Lung microvascular endothelial cell (primary cell): ENCODE measurements at places on chromosomes 1 and 21. TPM values are rescaled to one million over a fixed set of nuclear protein-coding genes. Genes with fewer than 3 reads are reported as not detected.

GRCh38 chr1:3564921-3565831, 46.1 kb downstream of the MEGF6 start:
- peak; percentile 34 for DNase-seq

- no peak for DNase-seq
Observed at GRCh38 chr1:34398241-34398915, 221.7 kb downstream of the C1orf94 start.

DNA sequence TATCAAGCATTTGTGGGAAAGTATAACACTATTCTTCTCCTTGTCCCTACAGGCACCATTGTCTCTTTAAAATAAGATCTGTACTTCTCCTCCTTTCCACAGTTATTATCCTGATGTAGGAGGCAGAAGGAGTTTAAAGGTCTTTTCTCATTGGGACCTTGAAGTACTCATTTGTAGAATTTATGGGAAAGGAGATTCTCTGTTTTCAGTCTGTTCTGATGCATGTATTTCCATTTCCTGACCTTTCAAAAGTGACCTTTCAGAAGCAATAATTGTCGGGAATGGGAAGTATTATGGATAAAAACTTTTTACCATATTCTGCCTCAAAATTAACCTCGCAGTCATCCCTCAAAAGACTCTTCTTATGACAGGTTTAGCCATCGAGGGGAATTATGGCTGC, 224.8 kb downstream of the CTH start:
- no peak for DNase-seq

Gene CR1L
- not detected in 2 replicates for total RNA-seq

DNA sequence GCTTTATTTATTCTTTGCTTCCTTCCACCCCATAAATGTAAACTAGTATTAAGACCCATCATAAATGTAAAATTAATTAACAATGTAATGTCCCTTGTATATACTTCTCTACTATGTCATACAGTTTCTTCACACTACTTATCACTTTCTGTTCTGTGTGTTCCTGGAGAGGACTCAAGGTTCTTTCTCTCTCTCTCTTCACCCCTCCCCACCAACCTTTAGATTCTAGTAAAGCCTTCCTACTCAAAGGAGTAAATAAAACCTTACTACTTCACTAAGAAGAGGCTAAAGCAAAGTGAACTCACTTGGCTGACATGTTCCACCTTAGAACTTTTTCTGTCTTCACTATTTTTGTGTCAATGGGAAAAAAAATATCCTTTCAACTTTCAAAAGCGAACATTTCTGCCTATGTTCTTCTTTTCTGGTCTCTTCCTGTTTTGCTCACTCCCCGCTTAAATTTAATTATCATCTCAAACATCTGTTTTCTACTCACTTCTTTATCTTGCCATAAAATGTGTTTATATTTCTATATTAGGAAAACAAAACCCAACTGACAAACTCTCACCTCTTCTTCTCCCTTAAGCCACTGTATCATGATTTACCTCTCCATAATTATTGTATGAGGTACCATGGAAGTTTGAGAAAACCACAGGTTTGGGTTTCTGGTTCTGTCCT, 260.3 kb downstream of the DPYD start:
- DNase-seq = no peak

DNA sequence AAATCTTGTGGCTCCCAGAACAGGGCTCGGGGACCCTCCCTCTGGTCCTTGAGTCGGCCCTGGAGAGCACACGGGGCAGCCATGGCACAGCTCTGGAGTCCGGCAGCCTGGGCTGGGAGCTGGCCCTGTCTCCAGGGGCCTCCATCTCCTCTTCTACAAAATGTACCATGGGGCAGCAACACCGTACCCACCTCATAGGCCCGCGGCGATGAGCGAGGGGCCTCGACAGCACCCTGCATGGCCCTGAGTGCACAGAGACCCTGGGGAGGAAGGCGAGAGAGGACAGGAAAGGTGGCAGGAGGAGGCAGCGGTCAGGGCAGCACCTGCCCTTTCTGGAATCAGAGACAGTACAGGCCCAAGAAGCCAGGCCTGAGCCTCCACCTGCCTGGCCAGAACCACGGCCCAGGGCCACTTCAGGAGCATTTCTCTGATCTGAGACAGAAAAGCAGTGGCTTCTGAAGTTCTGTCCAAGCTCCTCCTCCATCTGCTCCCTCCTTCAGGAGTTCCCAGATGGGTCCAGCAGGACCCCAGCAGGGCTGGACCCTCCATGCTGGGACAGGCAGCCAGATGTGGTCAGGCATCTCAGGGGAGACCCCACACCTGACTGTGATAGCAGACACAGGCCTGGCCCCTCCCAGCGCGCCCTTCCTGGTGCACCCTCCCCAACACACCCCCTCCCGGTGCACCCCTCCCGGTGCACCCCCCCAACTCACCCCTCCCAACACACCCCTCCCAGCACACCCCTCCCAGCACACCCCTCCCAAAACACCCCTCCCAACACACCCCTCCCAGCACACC, 75.9 kb upstream of the ARHGEF16 start:
- DNase-seq = no peak

GRCh38 chr1:185840880-185841279, 106.7 kb downstream of the HMCN1 start:
- no peak for DNase-seq

- no peak for DNase-seq
Observed at GRCh38 chr1:60866917-60867531, 215.3 kb upstream of the NFIA start.

Gene LEPR
- 24.8 and 34.3 TPM in 2 replicates for total RNA-seq

GRCh38 chr1:28927648-28928313, 13.4 kb downstream of the EPB41 start:
- no peak for DNase-seq

- DNase-seq = no peak
Observed at GRCh38 chr1:109573785-109574184, 25.4 kb downstream of the GNAI3 start.

Gene ETNK2
- 6.9 and 9.4 TPM in 2 replicates for total RNA-seq

DNA sequence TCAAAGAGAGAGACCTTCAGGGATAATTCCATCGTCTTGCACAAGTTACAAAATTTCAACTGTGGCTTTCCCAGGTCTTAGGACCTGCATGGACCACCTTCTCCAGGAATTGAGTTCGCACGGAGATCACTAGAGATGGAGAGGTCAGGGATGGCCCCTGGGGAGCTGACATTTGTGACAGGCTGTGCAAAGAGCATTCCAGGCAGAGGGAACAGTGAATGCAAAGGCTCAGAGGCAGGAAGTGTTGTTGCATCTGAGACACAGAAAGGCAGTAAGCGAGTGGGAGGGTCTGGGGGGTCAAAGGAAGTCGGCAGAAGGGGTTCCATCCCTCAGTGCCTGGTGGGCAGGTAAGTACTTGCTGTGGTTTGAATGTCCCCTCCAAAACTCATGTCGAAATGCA, 9.5 kb upstream of the SELENON start:
- DNase-seq = no peak

Gene HSD3B1
- not detected in 2 replicates for total RNA-seq

GRCh38 chr1:113375878-113376277, 14.4 kb upstream of the MAGI3 start:
- no peak for DNase-seq

Gene FHAD1
- total RNA-seq = under 0.01 TPM in 1 of 2 replicates, not detected in the other

Gene LCE3D
- not detected in 2 replicates for total RNA-seq

GRCh38 chr1:72271555-72272085, 10.7 kb downstream of the NEGR1 start:
- DNase-seq = no peak

GRCh38 chr21:34693192-34693810, 24.5 kb downstream of the CLIC6 start:
- DNase-seq = peak; percentile 73

DNA sequence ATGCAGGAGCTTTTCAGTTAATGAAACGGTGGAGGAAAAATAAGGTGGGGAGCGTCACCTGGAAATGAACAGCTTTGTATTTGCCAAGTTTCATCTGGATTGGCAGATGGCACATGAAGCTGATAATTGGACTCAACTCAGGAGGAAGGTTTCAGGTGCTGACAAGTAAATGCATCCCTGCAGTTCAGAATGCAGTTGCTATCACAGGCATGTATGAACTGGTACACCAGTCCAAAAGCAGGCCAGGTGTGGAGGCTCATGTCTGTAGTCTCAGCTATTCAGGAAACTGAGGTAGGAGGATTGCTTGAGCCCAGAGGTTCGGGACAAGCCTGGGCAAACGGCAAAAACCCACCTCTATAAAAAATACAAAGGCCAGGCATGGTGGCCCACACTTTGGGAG, 15.5 kb downstream of the DEGS1 start:
- no peak for DNase-seq

GRCh38 chr1:225254676-225255075, 173.2 kb downstream of the LBR start:
- peak; percentile 53 for DNase-seq

Gene HHAT
- 0.65 and 1.2 TPM in 2 replicates for total RNA-seq
